Fibroblast of lung (primary cell): ENCODE measurements at places on chromosomes 7 and 10.
A peak's percentile ranks its signal among the peaks of the same experiment; 100 is the strongest.

DNA sequence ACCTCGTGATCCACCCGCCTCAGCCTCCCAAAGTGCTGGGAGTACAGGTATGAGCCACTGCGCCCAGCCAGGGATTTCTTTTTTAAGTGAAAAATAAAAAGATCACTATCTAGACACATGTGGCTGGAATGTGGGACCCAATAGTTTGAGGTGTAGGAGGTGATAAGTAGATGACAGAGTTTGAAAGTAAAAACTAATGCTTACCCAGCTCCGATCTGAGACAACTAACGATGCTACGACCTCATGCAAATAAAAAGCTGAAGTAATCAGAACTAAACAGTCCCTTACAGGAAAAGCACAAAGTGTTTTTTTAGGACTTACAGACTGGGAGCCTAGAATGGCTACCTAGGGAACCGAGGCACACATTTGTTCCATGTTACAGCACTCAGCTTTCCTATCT is 23.0 kb downstream of the PCGF6 start:
- DNase-seq = no peak

GRCh38 chr7:142104550-142105527 is 6.7 kb upstream of the MGAM2 start:
- no peak for DNase-seq

DNA sequence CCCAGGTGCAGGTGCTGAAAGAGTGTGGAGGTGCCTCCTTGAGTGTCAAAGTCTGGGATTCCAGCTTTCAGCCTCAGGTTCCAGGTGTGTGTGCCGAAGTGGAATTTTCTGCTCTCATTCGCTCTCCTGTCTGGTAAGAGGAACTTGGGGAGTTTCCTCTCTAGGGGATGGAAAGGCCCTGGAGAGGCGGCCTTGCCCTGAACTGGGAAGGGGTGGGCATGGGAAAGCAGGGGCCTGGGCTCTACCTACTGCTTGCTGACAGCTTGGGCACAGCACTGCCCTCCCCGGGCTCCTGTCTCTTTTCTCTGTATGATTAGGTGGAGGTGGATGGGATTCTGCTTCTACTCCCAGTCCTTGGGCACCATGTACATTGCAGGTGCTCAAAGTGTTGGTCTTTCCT is 192.8 kb downstream of the ZNF716 start:
- DNase-seq = no peak

- no peak for DNase-seq
Observed at GRCh38 chr10:5012595-5012994, 8.9 kb upstream of the AKR1C2 start.

GRCh38 chr10:91983416-91983815 is 59.8 kb downstream of the BTAF1 start:
- no peak for DNase-seq

DNA sequence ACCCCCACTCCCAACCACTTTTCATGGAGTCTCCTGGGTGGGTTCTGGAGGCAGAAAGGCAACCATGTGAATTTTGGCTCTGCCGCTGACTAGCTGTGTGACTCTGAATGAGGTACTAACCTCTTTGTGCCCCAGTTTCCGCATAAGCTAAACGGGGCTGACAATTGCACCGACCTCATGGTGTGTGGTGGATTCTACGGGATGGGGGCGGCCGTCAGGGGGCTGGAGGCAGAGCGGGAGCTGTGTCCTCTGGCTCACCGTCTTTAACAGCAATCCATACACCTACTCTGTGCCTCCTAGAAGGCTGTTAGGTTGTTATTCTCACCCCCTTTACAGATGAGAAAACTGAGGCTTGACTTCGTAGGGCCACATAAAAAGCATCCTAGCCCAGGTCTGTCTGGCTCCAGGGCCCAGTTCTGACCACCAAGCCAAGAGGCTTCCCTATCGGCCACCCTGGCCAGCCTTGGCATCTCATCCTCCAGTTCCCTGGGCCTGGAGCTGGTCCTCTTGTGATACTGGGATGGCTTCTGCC is 4.3 kb upstream of the SLC29A3 start:
- DNase-seq = no peak

GRCh38 chr7:15603124-15603523 is 41.3 kb upstream of the AGMO start:
- DNase-seq = peak; percentile 25

- DNase-seq = no peak
Observed at GRCh38 chr10:108598320-108598695, 1325.0 kb downstream of the XPNPEP1 start.

- DNase-seq = no peak
Observed at GRCh38 chr7:103656221-103656620, 210.2 kb upstream of the SLC26A5 start.

DNA sequence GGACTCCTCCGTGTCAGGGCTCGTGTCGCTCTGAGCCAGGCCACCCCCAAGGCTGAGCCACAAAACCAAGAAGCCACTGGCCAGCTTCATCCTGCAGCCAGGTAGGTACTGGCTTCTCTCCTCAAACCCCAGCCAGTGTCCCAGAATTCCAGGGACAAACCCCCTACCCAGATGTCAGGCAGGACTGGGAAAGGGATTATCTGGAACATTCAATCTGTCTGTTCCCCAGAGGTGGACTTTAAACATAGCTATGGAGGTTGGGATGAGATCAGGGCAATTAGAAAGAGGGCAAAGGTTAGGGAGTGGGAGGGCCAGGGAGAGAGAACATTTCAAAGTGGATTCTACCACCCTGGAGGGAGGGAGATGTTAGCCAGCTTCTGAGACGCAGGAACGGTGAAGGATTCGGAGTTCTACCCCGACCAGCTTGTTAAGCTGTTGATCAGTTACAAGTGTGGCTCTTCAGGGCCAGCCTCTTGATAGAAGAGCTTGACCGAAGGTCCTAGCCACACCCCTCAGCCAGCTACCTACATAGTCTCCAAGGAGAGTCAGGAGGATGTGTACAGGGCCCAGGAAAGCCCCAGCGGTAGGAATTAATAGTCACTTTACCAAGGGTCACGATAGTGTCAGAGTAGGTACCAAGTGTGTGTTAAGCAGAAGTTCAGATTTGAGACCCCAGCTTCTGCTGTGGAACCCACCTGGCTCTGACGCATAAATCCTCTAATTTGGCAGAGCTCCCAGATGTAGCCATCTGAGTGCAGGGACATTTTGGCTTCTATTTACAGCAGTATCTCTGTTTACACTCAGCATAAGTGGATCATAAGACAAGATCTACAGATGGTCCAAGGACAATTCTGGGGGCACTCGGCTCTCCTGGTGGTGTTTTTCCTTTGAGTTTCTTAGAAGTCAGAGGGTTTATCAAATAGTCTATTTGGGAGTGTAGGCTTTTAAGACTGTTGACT is at the start of gene PLA2G12B:
Gene PLA2G12B (minus strand): TSS at position 211 of the 959 bp plus-strand sequence. CDS start 121 bp downstream, at position 90.
- DNase-seq = no peak

DNA sequence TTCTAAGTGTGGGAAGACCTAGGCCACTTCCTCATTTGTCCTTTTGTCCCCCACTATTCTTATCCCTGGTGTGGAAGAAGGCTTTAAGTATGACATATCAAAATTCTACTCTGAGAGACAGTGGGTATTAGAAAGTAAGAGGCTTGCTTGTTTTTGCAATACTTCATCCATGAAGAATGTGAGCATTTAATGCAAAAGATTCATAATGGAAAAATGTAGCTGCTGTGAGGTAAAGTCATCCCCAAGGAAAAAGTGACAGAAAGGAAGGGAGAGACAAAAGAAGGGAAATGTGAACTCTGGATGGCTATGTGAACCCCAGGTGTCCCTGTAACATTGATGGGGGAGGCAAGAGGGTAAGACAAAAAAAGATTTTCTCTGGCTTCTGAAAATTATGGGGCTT is 607.5 kb downstream of the SORCS1 start:
- DNase-seq = no peak

DNA sequence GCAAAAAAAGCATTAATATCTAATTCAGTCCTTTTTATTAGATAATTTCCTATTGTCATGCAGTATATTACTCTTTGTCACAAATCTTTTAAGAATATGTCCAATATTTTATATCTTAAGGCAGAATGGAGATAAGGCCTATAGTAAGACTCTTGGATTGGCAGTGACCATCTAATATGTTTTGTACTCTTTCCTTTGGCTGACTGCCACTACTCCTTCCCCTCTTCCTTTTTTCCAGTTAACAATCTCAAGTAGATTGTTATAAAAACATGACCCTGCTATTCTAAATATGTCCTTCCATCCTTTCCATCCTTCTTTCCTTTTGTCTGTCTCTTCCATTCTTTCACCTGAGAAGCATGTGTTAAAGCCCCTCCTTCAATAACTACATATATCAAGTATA is 92.8 kb upstream of the TMEM168 start:
- peak; percentile 12 for DNase-seq
